ENCODE measurements at places on chromosomes 2 and 18. TPM values are rescaled to one million over a fixed set of nuclear protein-coding genes. Genes with fewer than 3 reads are reported as not detected.

The CXCR1 gene
- not detected for total RNA-seq

The LYPD6 gene
- total RNA-seq = 1.0 TPM

The CCBE1 gene
- 11.1 TPM for total RNA-seq

The LTBP1 gene
- 465 TPM for total RNA-seq

The SRD5A2 gene
- not detected for total RNA-seq

The CYS1 gene
- total RNA-seq = 56.4 TPM

The VIL1 gene
- total RNA-seq = 0.86 TPM

GRCh38 chr2:170235860-170236679 lies 58.1 kb downstream of the MYO3B start:
- DNase-seq = no peak

DNA sequence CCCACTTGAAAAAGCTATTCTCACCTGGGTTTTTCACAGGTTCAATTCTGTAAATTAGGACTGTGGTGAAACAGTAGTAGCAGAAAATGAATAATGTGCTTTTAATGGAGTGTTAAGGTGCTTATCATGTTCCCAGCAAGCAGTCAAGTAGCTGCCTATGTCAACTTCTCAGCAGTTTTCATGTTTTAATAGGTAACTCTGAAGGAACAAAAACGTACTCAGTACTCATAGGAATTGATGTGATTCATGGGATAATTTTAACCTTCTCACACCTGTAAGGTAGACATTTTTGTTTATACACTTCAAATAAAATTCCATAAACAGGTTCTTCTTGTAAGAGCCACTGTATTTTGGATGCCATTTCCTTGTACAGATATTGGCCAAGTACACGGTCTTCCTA lies 801.6 kb downstream of the MBD2 start:
- no peak for DNase-seq

DNA sequence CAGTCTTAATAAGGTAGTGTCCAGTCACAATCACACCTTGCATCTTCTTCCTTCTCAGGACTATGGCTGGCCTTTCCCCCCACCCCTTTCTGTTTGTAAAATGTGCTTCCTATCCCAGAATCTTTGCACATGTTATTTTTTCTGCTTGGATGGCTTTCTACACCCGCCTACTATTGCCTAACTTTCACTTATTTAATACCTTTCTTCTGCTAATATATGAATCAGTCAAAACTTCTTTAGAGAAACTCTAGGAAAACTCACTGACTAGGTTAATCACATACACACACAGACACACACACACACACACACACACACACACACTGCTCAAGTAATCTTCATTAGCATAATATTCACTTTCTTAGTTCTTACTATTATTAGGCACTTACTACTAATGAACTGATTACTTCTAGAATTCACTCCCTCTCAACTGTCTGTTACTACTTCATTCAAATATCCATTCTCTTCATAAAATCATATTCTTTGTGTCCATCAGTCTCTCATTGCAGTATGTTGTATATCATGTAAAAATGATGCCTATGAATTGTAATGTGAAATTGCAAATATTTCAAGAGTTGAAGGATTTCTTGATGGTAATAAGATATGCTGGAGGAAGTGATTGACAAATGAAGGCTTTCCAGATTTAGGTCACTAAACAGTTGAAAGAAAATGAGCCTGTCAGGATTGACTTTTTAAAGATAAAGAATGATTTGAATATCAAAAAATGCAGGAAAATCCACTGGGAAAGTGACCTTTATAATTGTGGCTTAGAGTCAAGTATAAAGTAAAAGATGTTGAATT lies 51.2 kb downstream of the CLIP4 start:
- DNase-seq = no peak

- DNase-seq = no peak
Measured at GRCh38 chr2:233976087-233976486, 58.9 kb downstream of the TRPM8 start.

- no peak for DNase-seq
Measured at GRCh38 chr18:79983793-79984192, 4.6 kb downstream of the TXNL4A start.

- no peak for DNase-seq
Measured at GRCh38 chr2:70999362-70999761, 4.7 kb upstream of the TEX261 start.

GRCh38 chr2:11473659-11474433 lies 7.9 kb upstream of the E2F6 start:
- no peak for DNase-seq

DNA sequence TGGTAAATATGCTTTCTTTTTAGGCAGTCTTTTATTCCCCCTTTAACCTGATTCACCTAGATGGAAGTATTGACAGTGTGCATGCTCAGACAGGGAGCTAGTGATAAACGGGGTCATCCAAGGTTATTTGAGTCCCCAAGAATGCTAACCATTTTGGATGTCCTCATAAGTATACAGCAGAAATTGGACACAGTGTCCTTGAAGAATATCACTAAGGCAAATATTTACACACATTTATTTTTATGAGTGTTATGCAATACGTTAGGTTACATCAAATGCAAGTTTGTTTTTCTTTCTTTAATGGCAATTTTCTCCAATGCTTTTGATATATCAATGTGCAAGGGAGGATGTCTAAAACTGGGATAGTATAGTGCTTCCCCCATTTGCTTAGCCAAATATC lies 23.6 kb downstream of the CNTNAP5 start:
- DNase-seq = no peak

GRCh38 chr2:62036761-62037250 lies 131.3 kb downstream of the COMMD1 start:
- no peak for DNase-seq

- DNase-seq = no peak
Measured at GRCh38 chr2:158228943-158229508, 127.3 kb downstream of the UPP2 start.

DNA sequence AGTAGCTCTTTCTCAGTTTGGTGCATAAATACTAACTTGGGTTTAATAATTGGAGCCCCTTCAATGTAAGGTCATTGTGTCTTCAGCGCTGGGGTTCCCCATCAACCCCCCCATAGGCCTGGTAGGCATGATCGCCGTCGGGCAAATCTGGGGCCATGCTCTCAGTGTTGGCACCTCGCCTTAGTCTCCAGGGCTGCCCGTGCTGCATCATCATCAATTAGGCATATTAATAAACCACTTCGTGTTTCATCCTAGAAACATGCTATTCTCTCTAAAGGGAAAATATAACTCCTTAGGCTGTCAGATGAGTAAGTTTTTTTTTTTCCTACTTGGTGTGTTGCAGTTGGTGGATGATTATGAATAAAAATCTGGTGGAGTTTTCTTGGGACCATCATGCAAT lies 96.7 kb upstream of the IL1R2 start:
- no peak for DNase-seq

GRCh38 chr2:112118148-112118547 lies 20.0 kb upstream of the FBLN7 start:
- DNase-seq = no peak

DNA sequence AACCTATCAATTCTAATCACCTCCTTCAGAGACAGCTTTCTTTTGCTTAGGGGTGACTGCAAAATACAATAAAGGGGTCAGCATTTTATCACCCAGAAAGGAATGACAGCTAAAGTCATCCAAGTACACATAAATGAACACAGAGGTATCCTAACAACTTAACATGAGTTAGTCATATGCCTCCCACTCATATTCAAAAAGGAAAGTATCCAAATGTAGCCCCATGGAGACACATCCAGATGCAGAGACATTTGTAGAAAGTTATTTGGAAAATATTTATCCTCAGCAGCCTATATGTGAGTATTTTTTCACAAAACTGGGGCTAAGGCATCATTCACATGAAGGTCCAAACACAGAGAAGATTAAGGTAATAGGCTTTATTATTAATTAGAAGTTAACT lies 1579.7 kb upstream of the SLC39A10 start:
- DNase-seq = no peak

- no peak for DNase-seq
Measured at GRCh38 chr2:8457092-8457481, 224.8 kb upstream of the ID2 start.

- no peak for DNase-seq
Measured at GRCh38 chr2:50763776-50764175, 268.2 kb downstream of the NRXN1 start.

- no peak for DNase-seq
Measured at GRCh38 chr2:223865907-223866508, 28.6 kb upstream of the AP1S3 start.

DNA sequence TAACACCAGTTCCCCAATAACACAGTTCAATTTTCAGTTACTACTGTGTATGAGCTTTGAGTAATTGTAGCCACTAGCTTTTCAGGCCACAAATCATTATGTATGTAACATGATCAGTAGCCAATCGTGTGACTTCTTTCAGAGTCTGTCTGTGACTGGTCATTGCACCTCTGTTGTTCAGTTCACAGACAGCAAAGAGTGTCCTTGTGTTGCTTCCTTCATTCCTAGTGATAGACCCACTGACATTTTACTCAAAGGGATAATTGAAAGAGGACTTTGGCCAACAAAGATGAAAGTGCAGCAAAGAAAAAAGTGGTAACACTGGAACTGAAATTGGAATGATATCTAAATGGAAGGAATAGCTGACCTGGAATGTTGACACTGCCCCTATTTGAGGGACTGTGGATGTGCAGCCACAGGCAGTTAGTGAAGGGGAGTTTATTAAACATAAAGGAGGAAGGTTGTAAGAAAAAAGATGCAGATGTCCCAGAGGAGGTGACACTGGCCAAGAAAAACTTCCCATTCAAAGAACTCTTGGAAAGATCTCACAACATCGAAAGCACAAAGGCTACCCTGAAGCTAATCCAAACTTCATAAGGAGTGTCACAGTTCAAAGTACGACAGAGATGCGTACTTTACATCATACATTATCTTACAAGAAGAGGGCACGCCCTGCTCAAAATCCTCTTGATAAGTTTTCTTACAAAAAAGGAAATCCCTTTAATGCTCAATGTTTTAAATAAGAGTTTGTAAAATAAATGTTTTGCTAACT lies 19.3 kb downstream of the TTC39C start:
- no peak for DNase-seq

DNA sequence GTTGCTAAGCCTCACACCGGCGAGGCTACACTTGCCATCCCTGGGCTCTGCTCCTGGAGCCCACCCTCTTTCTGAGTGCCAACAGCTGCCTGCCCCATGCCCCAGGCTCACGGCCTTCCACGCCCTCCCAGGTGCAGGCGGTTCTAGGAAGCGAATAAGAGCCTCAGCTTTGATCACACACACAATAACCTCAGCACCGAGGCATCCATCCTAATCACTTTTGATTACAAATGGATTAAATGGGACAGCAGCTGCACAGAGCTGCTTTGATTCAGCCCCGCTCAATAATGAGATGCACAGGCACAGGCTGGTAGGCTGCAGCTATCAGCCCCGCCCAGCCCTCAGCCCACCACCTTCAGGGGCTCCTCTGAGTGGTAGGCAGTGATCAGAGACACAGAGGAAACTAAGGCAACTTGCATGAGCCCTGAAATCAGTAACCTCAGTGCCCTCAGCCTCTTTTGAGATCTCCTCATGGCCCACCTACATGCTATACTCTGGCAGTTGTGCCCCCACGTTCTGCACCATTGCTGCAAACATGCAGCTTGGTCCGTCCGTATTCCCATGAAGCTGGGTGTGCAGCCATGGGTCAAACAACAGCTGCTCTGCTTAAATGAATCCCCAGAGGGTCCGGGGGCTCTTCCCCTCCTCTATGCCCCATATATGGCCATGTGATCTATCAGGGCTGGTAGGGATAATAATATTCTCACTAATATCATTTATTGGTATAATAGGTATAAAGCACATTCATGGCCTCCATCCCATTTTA lies 171.4 kb downstream of the SETBP1 start:
- DNase-seq = no peak

- DNase-seq = no peak
Measured at GRCh38 chr2:98487101-98487805, 42.6 kb downstream of the INPP4A start.

All from esophagus muscularis mucosa (tissue), 4 donors.